ENCODE measurements at places on chromosomes 13 and 19. TPM values are rescaled to one million over a fixed set of nuclear protein-coding genes. Genes with fewer than 3 reads are reported as not detected.

DNA sequence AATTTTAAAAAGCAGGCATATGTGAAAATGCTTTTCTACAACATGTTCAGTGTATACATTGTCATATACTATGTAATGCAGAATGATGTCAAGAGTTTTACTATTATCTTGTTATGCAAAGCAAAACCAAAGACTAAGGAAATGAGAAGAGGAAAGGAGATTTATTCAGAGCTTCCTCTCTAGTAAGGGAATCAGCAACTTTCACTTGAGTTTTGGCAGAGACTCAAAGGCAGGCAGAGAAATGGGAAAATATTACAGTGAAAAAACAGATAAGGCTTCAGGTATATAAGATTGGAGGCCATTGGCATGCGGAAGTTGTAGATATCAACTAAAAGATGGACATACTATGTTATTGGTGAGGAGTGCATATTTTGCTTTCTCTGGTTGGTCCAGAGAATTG lies 512.0 kb upstream of the PCDH20 start:
- DNase-seq = no peak

DNA sequence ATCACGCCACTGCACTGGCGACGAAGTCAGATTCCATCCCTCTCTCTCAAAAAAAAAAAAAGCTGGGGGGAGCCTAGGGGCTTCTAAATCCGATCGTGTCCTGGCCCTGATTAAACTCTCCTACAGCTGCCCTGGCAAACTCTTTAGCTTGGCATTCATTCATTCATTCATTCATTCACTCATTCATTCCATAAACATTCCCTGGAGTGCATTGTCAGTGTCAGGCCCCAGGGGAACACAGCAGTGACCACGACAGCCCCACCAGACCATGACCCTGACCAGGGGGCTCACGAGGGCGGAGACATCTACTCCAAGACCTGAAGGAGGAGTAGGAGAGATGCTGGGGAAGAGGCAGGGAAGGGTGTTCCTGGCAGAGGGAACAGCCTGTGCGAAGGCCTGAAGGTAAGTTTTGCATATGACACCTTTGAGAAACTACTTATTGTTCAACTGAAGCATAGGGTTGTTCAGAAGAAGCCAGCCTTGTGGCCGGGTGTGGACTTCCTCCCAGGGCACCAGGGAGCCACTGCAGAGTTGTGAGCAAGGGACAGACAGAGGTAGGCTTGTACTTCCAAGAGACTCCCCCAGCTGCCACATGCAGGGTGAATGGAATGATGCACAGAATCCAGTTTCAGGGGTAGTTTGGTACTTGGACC lies 24.5 kb downstream of the CEACAM16 start:
- DNase-seq = no peak

DNA sequence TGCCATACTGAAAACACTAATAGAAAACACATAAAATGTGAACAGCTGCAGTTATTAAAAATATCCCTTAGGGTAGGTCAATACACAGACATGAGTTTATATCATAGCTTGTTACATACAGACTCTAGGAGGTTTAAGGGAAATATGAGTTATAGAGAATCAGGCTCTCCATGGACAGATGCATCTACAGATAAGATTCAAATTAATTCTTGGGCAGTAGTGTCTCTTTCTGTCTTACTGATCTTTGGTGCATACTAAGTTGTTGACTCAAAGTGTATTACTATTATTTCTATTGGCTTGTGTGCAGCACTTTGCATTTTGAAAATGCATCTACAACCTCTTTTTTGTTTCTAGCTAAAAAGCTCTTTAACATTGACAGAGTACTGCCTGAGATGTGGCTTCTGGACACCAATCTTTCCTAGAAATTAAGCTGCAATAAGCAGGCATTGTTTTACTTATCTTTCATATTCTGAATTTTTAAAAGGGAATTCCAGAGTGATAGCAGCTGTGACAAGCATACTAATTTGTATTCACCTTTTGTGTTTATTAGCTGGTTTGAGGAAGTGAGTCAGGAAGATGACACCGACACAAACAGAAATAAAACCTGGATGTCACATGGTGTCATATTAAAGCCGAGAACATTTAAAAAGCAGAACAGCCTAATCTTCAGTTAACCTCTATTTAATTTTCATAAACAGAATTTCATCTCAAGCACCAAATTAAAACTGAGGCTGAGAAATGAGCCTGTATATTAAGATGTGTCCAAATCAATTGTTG lies 399.0 kb downstream of the PCDH9 start:
- no peak for DNase-seq

DNA sequence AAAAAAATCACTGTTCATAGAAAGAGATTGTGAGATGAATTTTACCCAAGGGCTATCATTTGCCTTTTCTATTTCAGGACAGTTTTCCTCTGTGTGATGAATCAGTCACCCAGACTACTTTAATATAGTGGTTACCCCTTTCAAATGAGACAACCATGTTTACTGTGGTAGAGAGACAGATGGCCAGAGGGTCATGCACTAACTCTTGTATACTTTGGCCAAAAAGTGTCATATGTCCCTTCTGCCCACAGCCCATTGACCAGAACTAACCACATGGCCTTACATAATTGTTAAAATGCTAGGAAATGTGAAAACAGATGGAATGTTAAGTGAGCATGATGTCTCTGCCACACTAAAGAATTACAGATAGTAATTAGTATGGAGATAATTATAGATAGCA lies 498.7 kb downstream of the DACH1 start:
- DNase-seq = no peak

DNA sequence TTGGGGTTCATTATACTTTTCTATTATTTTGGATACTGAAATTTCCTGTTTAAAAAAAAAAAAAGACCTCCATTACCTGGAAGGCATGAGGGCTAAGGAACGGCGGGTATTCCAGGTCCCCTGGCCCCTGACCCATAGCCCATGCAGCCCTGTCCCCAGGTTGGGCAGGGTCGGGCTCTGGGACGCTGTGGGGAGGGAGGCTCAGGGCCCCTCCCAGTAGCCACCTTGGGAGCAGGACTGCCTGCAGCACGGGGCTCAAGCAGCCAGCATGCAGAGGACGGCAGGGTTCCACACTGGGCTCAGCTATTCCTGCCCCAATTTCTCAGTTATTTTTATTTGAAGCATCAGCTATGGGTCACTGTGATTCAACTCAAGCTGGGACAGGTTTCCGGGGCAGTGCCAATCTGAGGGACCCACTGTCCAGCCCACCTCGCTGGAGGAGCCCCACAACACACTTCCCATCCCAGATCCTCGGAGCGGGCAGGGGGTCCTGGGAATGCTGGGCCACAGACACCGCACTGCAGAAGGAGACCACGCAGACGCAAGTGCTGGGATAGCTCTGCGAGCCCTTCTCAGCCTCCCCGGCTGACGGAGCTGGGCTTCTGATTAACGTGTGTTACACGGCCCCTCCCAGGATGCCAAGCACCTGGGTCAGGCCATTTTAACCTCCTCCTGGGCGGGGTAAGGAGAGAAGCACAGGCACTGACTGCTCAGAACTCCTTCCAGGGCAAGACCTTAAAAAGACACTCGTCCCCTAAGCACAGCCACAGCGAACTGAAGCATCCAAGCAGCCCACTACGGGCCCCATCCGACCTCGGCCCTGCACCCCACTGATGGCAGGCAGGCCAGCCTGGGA lies 60.1 kb downstream of the PEPD start:
- no peak for DNase-seq

DNA sequence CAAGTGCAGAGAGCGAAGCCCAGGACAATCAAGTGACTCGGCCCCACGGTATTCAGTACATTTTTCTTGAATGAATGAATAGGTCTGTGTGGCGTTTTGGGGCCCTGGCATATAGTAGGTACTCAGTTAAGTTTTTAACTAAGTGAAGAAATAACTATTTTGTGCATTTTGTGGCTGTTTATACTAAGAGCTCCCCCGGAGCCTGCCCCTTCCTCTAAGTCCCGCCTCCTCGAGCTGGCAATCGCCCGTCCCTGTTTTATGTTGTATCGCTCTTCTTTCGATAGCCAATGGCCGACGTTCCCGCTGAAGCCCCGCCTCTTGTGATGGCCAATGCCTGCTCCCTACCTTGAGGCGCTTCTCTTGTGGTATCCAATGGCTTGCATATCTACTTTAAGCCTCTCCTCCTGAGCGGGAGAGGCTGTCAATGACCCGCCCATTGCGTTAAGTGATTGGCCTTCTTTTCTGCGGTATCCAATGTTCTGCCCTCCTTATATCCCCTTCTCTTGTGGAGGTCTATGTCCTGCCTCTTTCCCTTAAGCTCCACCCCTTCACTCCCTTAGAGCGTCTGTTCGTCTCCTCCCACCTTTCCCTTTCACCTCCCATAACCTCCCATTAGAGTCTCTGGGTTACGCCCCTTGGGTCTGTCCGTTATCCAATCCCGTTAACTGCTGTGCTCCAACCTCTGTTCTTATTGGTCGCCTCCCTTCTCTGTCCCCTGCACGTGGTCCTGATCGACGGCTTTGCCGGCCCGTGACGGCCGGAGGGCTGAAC lies 509 bp upstream of the HDGFL2 start:
- peak; percentile 98 for DNase-seq

- DNase-seq = no peak
These were observed 81.9 kb downstream of the ZNF726 start for GRCh38 chr19:23996549-23996948.

DNA sequence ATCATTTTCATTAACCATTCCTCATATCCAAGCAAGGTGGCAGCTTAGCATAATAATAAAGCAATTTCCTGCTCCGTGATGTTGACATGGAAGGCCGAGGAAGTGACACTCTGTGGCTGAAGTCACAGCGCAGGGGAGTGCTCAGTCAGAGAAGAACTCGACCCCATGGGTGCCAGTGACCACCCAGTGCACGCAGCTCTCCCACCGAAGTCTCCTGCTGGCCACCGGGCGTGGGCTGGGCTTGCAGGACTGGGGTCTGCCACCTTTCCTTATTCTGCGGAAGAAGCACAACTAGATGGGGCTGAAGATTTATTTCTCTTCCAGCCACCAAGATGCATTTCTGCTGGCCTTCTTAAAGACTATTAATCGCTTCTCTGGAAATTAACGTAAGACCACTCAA lies 132.1 kb upstream of the SPACA7 start:
- DNase-seq = no peak

GRCh38 chr19:49544154-49544553 lies 16.4 kb downstream of the RCN3 start:
- DNase-seq = no peak

DNA sequence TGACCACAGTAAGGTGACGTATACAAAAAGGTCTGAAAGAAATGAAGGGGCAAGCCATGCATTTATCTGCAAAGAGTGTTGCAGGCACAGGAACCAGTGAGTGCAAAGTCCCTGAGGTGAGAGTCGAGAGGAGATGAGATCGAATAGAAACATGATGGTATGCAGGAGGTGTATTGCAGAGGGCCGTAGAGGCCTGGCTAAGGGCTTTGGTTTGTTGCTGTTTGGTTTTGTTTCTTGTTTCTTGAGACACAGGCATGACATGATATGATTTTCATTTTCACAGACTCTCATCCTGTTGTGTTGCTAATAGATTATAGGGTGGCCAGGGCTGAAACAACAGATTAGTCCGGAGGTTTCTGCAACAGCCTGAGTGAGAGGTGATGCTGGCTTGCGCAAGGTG lies 80.4 kb downstream of the HSPH1 start:
- DNase-seq = no peak

DNA sequence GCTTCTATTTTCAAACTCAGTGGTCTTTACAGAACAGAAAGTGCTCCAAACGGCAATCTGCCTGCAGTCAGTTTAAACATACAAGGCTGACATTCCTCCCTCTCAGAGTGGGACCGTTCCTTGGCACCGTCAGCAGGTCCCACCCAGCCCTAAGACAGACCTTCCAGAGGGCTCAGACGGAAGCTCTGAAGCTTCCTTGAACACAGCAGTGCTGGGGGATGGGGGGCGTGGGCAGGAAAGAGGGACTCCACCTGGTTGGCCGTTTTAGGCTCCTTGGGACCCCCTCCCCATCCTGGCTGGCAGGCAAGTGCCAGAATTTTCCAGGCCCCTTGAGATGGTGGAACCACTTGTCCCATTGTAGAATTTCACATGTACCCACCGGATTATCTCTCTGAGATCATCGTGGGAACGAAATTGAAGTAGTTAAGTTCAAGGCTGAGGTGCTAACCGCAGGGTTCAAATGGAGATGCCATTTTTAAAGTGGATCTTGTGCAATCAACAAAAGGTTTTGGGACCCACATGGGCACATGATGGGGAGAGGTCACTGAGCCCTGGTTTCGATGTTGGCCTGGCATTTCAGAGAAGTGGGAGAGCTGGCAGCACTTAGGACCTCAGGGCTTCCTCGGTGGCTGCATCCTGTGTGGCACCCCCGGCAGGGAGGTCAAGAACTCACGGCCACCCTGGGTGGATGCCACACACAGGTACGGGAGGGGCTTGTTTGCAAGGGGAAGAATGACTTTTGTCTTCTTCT lies 46.2 kb downstream of the KLF2 start:
- peak; percentile 52 for DNase-seq

- no peak for DNase-seq
These were observed 11.5 kb downstream of the S1PR2 start for GRCh38 chr19:10219678-10220077.

DNA sequence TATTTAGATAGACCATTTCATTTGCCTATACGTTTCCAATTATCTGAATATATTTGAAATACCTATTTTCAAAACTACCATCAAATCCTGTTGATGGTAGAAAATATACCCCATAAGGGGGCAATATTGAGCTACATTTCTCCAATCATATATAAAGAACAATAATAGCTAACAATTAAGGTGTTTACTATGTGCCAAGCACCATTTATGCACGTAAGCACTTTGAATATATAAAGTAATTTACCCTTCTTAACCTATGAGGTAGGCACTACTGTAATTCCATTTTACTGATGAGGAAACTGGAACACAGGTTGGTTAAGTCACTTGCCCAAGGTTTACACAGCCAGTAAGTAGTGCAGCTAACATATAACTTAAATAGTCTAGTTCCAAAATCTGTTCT lies 79.2 kb downstream of the UBL3 start:
- DNase-seq = no peak

DNA sequence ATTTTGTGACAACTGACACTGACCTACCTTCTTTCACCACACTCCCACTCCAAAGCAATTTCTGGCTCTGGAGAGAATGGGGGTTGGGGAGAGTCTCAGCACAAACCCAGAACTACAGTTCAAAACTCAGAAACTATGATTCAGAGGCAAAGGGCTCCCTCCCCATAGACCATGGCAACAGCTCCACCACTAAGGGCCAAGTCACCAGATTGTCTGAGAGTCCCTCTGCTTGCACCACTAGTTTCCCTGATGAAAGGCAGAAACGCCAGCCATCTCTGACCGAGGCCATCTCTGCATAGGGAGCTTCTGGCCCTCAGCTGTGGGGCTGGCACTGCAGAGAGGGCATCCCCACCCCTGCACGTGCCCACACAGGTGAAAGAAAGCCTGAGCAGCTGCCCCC lies 112.4 kb upstream of the VSTM2B start:
- no peak for DNase-seq

GRCh38 chr13:49690133-49690994 lies 922 bp downstream of the EBPL start:
- DNase-seq = peak; percentile 82

DNA sequence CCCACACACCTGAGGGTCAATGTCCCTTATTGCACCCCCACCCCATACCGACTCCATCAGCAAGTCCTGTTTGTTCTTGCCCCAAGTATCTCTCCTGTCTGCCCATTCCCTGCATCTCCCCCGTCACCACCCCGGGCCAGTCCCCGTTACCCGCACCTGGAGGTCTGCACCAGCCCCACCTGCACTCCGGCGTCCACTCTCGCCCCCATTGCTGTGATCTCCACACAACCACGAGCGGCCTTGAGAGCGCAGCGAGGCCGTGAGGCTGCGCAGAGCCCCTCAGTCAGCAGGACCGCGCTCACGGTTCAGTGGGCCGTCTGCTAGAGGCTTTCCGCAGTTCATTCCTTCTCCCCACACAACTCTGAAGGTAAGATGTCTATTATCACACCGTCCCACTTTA lies 152.8 kb downstream of the KATNAL1 start:
- no peak for DNase-seq

Gene ZNF208
- total RNA-seq = 0.12 TPM

Gene TIMM29
- 14.0 TPM for total RNA-seq

Gene UNC13A
- total RNA-seq = not detected

Gene CD37
- 5.0 TPM for total RNA-seq

Data from right lobe of liver (tissue), 6 donors.